ENCODE measurements at places on chromosomes 7 and 10.

DNA sequence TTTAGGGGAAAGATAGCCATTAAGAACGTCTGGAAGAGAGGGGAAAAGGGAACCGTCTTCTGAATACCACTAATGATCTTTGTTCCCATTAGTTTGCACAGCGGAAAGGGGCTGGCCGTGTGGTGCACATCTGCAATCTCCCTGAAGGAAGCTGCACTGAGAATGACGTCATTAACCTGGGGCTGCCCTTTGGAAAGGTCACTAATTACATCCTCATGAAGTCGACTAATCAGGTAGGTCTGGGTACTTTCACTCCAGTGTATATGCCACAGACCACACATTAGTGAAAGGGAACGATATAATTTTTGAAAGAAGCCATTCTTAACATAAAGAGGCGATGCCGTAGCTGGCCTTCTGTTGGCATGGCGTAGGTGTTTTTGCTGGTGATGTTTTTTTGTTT, 74.3 kb upstream of the PDCD4 start:
- no peak for DNase-seq

DNA sequence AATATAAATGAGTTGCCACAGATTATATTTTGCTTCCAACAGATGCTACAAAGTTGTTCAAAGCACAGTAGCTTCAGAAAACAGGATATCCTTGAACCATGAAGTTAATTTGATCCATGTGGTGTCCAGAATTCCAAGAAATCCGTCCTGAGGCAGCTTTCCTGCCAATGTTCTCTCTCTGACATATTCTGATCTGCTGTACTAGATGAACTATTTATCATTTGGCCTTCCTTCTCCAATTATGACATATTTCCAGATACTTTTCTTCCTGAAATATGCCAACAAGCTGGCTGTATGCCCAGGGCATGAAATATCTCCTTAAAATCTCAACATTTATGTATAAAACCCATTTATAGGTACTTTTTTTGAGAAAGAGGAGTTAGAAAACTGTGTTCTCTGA, 141.1 kb downstream of the SPAG6 start:
- DNase-seq, result no peak

DNA sequence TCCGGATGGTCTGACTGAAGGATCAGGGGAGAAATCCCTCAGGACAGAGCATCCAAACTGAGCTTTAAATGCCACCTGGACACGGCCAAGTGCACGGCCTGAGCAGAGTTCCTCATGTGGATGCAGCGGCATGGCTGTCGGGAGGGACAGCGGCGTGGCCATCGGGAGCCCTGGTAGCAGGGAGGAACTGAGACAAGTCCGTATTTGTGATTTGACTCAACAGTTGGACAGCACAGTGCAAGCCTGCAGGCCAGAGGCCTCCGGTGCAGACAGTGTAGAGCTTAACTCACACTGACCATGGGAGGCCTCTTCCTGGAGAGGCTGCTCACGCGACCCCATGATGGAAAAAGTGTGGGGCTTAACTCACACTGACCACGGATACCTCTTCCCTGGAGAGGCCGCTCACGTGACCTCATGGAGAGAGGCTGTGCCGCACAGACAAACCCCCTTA, 207.4 kb downstream of the DIP2C start:
- no peak for DNase-seq

DNA sequence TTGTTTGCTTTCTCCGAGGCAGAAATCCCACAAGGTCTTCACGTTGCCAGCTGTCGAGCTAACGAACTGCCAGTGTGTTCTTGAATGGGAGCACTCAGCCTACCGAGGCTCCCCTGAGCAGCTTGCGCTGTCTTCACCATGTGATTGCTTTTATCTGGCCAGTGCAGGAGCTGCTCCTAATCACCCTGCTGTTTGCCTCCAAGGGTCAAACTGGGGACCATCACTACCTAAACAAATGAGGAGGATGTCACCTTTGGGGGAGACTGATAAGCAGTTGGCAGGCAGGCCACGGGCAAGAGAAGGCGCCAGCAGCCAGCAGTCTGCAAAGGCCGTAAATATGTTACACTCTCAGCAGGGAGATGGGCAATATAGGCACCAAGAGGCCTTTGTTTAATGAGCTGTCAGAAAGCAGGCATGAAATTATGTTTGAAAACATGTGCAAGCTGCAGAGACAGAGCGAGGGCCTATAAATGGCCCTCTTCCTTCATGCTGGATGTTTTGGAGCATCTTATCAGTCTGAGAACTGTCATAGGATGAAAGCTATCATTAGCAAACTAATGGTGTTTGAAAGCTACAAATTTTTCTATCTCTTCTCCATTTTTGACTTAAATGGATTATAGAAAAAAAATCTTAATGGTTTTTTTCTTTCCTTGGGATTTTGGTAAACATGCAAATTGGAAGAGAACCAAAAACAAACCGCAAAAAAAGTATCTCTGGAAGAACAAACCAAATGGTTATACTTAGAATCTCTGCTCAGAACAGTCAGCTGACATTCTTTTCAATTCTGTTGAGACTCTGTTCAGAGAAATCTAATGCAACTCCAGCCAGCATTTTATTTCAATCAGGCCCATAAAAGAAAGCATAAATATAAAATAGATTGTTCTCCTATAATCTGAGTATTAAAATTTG, 267.3 kb upstream of the NPVF start:
- DNase-seq, result no peak

DNA sequence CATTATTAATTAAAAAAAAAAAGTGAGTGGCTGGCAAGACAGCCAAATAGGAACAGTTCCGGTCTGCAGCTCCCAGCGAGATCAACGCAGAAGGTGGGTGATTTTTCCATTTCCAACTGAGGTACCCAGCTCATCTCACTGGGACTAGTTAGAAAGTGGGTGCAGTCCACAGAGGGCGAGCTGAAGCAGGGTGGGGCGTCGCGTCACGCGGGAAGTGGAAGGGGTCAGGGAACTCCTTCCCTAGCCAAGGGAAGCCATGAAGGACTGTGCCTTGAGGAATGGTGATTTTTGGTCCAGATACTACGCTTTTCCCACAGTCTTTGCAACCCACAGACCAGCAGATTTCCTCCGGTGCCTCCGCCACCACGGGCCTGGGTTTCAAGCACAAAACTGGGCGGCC, 133.7 kb downstream of the SNX13 start:
- DNase-seq, result no peak
